Stimulated activated CD4-positive, alpha-beta T cell treated with anti-CD3 and anti-CD28 coated beads, Interleukin-1b, Interleukin-23, amount 100 ng/mL, for 4 hours (primary cell): ENCODE measurements at places on chromosomes 13 and 19.

DNA sequence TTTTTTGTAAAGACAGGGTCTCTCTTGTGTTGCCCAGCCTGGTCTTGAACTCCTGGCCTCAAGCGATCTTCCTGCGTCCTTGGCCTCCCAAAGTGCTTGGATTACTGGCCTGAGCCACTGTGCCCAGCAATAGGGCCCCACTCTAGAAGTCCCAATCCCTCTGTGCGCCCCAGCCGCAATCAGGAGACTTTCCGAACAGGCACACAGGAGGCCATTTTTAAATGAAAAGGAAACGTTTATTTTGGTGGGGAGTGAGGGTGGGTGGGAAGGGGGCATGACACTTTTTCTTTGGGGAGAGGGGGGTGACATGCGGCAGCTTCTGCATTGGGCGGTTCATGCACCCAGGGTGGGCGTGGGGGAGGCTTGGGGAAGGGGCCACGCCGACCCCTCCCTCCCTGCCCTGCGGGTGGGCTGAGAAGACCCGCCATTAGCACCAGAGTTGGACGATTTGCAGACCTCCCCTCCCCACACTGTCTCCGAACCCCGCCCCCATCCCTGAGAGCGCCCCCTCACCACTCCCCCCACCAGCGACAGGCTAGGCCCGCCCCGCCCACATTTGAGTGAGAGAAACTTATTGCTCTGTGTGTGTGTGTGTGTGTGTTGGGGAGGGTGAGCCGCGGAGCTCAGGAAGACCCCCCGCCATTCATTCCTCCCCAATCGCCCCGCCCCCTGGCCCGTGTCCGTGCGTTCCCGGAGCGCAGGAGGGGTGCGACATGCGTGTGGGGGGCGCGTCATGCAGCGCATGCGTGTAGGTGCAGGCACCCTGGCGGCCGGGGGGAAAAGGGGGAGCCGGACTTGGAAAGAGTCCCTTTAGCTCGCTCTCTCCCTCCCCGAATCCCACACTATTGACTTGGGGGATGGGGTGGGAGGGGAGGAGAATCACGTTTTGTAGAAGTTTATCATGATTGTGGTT is 17.2 kb downstream of the KCNC3 start:
- no peak for DNase-seq

DNA sequence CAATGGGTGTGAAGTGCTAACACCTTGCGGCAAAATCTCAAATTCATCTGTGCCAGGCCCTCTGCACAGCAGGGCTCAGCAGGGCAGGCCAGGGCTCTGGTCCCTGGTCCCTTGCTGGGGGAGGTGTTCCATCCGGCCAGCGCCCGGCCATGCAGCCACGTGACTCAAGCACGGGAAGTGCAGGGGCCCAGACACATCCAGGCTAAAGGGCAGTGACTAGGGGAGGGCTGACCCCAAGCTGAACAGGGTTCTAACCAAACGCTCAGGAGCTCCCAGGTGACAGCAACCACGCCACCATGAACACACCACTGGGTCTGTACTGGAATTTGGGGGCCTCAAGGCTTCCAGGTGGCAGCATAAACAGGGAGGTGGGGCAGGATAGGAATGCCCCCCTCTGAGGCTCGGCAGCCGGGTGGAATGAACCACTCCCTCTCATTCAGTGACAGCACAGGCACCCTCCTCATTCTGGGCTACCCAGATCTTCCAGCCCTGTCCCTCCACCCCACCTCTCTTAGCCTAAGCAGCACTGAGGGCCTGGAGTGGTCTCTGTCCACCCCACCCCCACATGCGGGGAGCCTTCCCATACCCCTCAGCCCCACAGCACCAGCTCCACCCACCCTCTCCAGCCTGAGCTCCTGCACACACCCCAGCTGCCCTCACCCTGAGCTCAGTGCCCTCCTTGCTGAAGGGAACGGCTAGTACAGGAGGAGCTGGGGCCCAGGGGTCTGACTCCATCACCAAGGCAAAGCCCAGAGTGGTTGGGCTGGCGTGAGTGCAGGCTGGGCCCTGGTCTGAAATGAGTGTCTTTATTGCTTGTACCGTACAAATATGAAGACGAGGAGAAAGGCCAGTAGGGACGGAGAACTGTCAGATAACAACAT is 5.3 kb upstream of the CCNP start:
- DNase-seq = no peak

DNA sequence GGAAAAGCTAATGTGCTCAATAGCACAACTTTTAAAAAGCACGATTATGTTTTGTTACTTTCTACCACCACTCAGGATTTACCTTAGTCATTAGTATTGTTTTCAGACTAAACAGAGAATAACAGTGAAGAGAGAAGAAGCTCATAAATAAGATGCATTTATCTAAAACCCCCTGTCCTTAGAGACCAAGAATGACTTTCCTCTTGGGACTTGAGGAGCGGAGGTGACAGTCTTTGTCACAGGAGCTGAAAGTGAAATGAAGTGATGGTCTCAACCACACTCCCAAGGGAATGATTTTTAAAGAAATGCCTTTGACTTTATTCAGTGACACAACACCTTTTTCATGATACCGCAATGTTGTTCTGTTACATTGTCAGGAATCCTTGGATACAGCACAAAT is 190.6 kb upstream of the NBEA start:
- no peak for DNase-seq

GRCh38 chr13:106496072-106496997 is 39.1 kb downstream of the EFNB2 start:
- DNase-seq = no peak

- no peak for DNase-seq
Measured at GRCh38 chr13:33817513-33817900, 442 bp upstream of the RFC3 start.

DNA sequence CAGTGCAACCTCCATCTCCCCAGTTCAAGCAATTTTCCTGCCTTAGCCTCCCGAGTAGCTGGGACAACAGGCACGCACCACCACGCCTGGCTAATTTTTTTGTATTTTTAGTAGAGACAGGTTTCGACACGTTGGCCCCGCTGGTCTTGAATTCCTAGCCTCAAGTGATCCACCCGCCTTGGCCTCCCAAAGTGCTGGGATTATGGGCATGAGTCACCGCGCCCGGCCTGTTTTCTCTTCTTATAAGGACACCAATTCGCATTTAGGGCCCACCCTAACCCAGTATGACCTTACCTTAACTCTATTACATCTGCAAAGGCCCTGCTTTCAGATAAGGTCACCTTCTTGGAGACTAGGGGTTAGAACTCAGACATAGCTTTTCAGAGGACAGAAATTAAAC is 35.1 kb downstream of the TMEM161A start:
- DNase-seq = no peak

- no peak for DNase-seq
Measured at GRCh38 chr19:17049711-17050280, 23.2 kb upstream of the CPAMD8 start.

- no peak for DNase-seq
Measured at GRCh38 chr13:74027161-74027779, 106.9 kb downstream of the KLF12 start.

GRCh38 chr19:57434386-57435061 is 601 bp upstream of the ZNF749 start:
- DNase-seq = no peak

- DNase-seq = no peak
Measured at GRCh38 chr13:40082639-40083038, 427.2 kb downstream of the COG6 start.

- DNase-seq = no peak
Measured at GRCh38 chr13:108786456-108787200, 157.2 kb downstream of the MYO16 start.

DNA sequence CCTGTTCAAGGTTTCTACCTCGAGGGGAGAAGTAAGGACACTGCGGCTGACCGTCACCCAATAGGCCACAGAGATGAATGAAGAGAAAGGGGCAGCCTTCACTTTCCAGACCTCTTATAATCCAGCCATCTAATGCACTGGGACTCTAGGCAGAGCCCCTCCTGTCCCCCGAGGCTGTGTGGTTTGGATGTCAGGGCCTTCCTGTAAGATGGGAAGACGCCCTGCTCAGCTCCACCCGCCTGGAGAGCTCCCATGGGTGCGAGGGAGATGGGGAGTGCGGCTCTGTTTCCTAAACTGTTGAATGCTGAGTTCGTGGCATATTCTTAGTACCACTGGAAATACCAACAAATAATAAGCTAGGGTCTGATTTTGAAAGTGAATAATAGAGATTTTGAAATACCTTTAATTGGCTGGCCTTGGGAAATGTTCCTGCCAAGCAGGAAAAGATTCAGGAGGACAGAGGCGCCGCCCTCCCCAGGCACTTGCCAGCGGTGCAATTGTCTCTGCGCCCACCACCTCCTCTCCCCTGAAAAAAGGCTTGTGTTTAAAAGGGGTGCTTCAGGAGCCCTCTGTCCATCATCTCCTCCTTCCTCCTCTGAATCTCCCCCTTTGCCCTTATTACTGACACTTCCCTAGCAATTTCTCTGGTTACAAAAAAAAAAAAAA is 85.4 kb upstream of the GPR183 start:
- DNase-seq = no peak

- DNase-seq = no peak
Measured at GRCh38 chr13:95317039-95317989, 16.1 kb upstream of the ABCC4 start.

- DNase-seq = no peak
Measured at GRCh38 chr13:25375727-25376358, 4.1 kb downstream of the ATP8A2 start.

DNA sequence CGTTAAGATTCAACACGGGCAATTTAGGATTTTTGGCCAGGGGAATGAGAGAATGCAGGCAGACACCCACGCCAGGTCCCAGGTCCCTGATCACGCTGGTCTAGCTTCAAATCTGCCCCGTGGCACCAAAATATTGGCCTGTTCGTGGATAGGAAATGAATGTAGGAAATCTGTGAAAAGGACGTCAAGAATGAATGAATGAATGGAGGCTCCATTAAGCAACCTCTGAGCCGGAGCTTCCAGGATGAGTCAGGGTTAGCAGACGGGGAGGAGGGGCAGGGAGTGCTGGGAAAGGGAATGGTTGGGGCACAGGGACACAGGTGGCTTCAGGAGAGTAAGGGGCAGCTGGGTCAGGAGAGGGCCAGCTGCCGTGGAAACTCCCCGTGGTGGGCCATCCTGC is 4.2 kb downstream of the SULT2B1 start:
- DNase-seq = no peak

- DNase-seq = no peak
Measured at GRCh38 chr19:52221031-52221430, 31.2 kb downstream of the PPP2R1A start.

DNA sequence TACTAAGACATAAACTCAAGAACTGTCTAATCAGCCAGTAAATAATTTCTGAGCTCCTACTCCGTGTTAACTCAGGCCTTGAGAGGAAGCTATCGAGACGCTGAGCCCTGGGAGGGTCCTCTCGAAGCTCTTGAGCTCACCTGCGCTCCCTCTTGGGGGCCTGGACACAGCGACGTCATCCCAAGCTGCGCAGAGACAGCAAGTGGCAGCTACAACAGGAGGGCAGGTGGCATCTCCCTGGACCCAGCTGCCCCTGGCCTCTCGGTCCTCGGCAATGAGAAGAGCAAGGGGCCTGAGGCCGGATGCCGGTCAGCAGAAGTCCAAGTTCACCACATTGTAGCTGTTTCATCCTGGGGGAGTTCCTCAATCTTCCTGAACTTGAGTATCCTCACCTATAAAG is 30.5 kb upstream of the TUBGCP3 start:
- DNase-seq = no peak

GRCh38 chr19:54255105-54255775 is 1.8 kb downstream of the LILRB5 start:
- no peak for DNase-seq

- peak; percentile 53 for DNase-seq
Measured at GRCh38 chr19:31349160-31349881, at the start of gene TSHZ3. Gene TSHZ3, minus strand, starts transcription at chr19:31349436. Its CDS starts 217 bp downstream, at chr19:31349219.
